Cardiac muscle cell (in vitro differentiated cells and primary cell): ENCODE measurements at places on chromosomes 4 and X.

DNA sequence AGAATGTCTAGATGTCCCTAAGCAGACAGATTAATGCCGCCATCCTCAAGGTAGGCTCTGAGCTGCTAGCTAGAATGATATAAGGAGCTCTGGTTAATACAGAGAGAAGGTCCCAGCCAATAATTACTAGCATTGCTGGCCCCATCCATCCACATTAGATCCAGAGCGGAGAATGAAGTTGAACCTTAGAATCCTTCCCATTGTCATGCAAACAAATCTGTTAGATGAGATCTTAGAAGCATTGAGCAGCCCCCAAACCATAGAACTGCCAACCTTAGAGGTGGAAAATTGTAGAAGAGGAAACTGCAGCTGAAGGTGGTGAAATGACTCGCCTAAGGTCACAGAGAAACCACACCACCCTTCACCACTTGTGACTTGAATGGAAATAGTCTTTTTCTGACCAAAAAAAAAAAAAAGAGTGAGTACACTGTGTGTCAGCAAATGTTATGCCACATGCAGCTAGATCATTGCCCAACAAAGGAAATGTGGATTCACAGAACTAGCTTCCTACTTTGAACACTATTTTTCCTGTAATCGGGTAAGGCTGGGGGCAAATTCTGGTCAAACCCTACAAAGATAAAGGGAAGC lies 162.1 kb downstream of the SMIM20 start:
- no peaks in the 10 kb centered on the region for H3K27me3 ChIP-seq
- DNase-seq: peak; percentile 37
- no peak overlapping the region for H3K4me3 ChIP-seq
- no peak overlapping the region for H3K27ac ChIP-seq
- no peaks in the 10 kb centered on the region for H3K4me1 ChIP-seq

GRCh38 chrX:627510-627981 lies 3.0 kb upstream of the SHOX start:
- H3K27ac ChIP-seq: no peak overlapping the region
- no peak for DNase-seq
- H3K4me1 ChIP-seq: no peaks in the 10 kb centered on the region
- H3K36me3 ChIP-seq: no peaks in the 10 kb centered on the region
- no peak overlapping the region for H3K4me3 ChIP-seq

GRCh38 chr4:32864713-32865351 lies 2144.7 kb downstream of the PCDH7 start:
- no peak for DNase-seq
- H3K36me3 ChIP-seq: no peaks in the 10 kb centered on the region
- H3K4me3 ChIP-seq: no peak overlapping the region
- no peaks in the 10 kb centered on the region for H3K4me1 ChIP-seq

DNA sequence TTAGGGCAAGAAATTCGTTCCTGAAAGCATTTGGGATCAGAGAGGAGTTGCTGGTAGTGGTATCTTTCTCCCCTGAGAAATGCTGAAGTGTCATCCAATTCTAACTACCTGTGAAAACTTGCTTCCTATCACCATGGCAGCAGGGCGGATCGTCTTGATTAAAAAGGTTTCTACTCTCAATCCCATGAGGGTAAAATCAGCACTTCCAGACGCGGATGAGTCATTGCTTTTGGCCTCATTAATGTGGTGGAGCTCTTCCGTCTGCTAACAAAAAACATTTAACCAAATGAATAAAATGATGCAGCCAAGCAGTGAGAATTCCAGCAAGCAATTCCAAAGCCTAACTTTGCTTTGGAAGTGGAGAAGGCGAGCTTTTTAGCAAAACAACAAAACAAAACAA lies 325.6 kb downstream of the CAMK2D start:
- H3K4me1 ChIP-seq: peaks cover 8% of the 10 kb centered on the region
- peak; percentile 91 for DNase-seq
- no peak overlapping the region for H3K27ac ChIP-seq
- H3K27me3 ChIP-seq: no peaks in the 10 kb centered on the region
- no peak overlapping the region for H3K4me3 ChIP-seq
- H3K36me3 ChIP-seq: no peaks in the 10 kb centered on the region

GRCh38 chr4:10979032-10979431 lies 294.5 kb upstream of the CLNK start:
- H3K4me3 ChIP-seq: no peak overlapping the region
- no peaks in the 10 kb centered on the region for H3K4me1 ChIP-seq
- DNase-seq: no peak
- H3K27ac ChIP-seq: no peak overlapping the region
- no peaks in the 10 kb centered on the region for H3K36me3 ChIP-seq

GRCh38 chr4:181982437-181982836 lies 260.8 kb upstream of the TENM3 start:
- no peak overlapping the region for H3K27ac ChIP-seq
- DNase-seq: no peak
- H3K36me3 ChIP-seq: no peaks in the 10 kb centered on the region
- no peak overlapping the region for H3K4me3 ChIP-seq

DNA sequence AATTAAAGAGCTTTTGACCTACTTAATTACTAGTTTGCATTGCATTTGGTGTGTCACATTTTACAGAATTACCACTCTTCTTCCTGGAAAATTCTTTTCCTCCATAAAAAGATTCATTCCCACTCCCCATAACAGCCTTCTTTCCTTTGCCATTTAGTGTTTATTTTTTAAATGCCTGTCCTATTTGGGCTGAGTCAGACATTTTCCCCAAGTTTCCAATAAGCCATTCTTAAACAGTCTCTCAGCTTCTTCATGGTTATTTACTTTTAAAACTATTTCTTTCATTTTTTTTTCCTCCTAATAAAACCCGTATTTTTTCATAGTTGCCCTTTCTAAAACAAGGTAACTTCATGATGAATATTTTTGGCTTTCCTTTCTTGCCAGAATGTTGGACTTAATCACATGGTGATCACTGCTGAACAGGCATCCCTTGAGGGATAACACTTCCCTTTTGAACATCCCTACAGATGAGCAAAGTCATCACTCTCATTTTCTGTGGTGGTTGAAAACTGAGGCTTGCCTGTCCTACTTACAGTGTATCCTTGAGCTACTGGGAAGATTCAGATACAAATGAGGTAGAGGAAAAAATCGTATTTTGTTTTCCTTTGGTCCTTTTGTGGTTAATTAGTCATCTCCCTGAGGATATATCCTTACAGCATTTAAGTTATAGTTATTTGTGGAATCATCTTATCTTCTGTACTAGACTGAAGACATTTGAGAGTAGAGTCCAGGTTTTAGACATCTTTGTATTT lies 520.5 kb upstream of the NR3C2 start:
- no peak overlapping the region for H3K4me3 ChIP-seq
- DNase-seq: no peak
- H3K27me3 ChIP-seq: no peaks in the 10 kb centered on the region
- H3K27ac ChIP-seq: no peak overlapping the region

GRCh38 chr4:72109959-72110497 lies 78.2 kb downstream of the NPFFR2 start:
- no peaks in the 10 kb centered on the region for H3K4me1 ChIP-seq
- H3K36me3 ChIP-seq: no peaks in the 10 kb centered on the region
- no peak for DNase-seq
- H3K4me3 ChIP-seq: no peak overlapping the region

DNA sequence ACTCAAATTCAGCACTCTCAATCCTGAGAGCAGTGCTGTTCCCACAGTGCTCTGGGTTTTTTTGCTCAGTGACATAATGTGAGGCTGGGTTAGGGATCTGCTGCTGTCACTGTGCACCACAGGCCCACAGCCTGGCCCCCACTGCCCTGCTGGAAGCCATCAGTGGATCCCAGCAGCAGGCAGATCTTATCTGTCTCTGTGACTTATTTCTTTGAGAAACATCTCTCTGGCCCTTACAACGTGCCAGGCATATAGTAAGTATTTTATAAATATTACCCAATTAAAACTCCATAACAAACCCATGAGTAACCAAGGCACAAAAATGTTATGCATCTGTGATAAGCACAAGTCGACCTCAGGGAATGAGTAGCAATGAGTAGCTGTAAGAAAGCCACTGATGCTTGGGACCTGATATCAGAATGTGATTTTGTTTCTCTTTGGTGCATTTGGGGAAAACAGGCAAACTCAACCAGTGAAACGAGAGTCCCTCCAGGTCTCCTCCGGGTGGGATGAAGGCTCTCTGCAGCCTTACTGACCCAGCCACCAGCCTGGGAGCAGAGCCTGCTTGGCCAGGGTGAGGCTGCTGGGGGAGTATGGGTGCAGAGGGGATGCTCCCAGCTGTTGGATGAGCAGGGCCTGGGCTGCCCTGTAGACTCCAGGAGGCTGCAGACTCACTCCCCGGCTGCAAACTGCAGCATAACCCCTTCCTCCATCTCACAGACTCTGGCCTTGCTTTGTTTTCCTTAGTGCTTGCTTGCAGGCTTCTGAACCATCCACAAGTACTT lies 172.7 kb upstream of the LNX1 start:
- no peak overlapping the region for H3K27ac ChIP-seq
- no peaks in the 10 kb centered on the region for H3K27me3 ChIP-seq
- H3K4me3 ChIP-seq: no peak overlapping the region
- H3K36me3 ChIP-seq: no peaks in the 10 kb centered on the region

DNA sequence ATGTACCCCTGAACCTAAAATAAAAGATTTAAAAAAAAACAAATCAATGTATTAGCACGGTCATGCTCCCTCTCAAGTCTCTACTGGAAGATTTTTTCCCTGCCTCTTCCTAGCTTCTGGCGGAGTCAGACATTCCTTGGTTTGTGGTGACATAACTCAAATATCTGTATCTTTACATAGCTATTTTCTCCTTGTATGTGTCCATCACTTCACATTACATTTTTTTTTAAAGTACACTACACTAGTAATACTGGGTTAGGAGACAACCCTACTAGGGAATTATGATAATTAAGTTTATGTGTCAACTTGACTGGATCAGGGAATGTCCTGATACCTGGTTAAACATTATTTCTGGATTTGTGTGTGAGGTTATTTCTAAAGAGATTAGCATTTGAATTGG lies 1197.9 kb downstream of the TECRL start:
- no peaks in the 10 kb centered on the region for H3K4me1 ChIP-seq
- H3K36me3 ChIP-seq: no peaks in the 10 kb centered on the region
- no peaks in the 10 kb centered on the region for H3K27me3 ChIP-seq
- no peak overlapping the region for H3K4me3 ChIP-seq
- no peak overlapping the region for H3K27ac ChIP-seq

DNA sequence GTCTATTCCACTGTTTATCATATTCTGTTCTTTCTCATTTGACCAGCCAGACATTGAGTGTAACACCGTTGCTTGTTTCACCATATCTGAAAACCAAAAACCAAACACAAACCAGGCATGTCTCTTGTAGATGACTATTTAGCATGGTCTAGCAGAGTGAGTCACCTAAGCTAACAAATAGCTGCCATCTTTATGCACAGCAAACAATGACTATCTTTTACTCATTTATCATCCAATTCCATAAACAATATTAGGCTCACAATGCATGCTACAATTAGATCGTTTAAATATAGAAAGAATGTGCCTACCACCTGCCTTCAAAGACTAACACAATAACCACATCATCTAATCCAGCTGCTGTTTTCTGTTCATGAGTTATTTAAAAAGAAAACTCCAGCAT lies 495.4 kb downstream of the PCDH19 start:
- no peak overlapping the region for H3K27ac ChIP-seq
- H3K4me3 ChIP-seq: no peak overlapping the region
- no peaks in the 10 kb centered on the region for H3K36me3 ChIP-seq

DNA sequence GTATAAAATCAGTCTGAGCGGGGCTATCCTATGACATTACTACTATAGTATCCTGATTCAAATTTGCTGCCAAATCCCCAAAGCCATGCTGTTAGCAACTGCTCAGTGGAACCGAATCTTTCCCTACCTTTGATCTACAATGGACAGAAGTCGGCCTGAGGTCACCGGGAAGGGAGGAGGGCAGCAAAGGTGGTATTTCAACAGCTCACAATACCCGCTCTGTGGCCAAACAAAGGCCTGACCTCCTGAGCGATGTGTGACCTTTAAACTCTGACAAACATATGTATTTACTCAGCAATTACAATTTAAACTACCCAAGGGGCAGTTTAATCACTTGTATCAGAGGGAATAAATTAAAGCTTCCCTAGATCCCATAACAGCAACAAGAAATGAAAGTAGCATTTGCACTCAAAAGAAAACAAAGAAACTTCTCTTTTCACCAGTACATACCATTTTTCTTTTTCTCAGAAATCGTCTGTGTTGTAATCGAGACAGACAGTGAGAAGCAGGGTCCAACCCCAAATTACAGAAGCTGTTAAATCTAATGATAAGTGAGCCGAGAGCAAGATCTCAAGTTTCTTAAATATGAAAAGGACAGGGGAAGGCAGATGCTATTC lies 11.6 kb upstream of the TMEM128 start:
- H3K27ac ChIP-seq: no peak overlapping the region
- no peak for DNase-seq
- no peaks in the 10 kb centered on the region for H3K4me1 ChIP-seq
- peaks cover 16% of the 10 kb centered on the region for H3K27me3 ChIP-seq

GRCh38 chr4:188778905-188779304 lies 639.7 kb downstream of the TRIML1 start:
- no peaks in the 10 kb centered on the region for H3K27me3 ChIP-seq
- no peak for DNase-seq
- H3K4me3 ChIP-seq: no peak overlapping the region
- no peaks in the 10 kb centered on the region for H3K4me1 ChIP-seq

DNA sequence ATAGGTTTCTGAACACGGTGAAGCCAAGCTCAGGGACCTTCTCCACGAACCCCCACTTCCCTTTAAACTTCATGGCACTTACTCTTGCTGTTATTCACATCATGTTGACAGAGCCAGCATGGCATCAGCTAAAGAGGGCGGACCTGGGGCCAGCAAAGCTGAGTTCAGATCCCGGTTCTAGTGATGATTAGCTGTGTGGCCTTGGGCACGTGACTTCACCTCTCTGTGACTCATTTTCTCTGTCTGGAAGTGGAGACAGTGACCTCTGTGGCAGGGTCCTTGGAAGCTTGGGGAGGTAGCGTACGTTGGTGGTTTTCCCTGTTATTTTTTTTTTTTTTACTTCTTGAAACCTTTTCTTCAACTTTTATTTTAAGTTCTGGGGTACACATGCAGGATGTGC lies 13.4 kb downstream of the EVC start:
- peak; percentile 19 for DNase-seq
- H3K4me3 ChIP-seq: no peak overlapping the region
- H3K4me1 ChIP-seq: no peaks in the 10 kb centered on the region
- H3K27me3 ChIP-seq: no peaks in the 10 kb centered on the region
- no peak overlapping the region for H3K27ac ChIP-seq

GRCh38 chrX:9542761-9543111 lies 77.9 kb downstream of the TBL1X start:
- H3K27me3 ChIP-seq: no peaks in the 10 kb centered on the region
- no peaks in the 10 kb centered on the region for H3K36me3 ChIP-seq
- peaks cover 36% of the 10 kb centered on the region for H3K4me1 ChIP-seq
- peak overlapping the region; percentile 31 for H3K27ac ChIP-seq
